Fibroblast of skin of right biceps (primary cell): ENCODE measurements at places on chromosomes 5 and 9.

GRCh38 chr9:117720066-117720465 is 15.9 kb downstream of the TLR4 start:
- DNase-seq: no peak

- no peak for DNase-seq
Measured at GRCh38 chr9:37997636-37998374, 71.2 kb downstream of the SHB start.

- DNase-seq: peak; percentile 84
Measured at GRCh38 chr5:107555425-107556090, 115.2 kb downstream of the EFNA5 start.

DNA sequence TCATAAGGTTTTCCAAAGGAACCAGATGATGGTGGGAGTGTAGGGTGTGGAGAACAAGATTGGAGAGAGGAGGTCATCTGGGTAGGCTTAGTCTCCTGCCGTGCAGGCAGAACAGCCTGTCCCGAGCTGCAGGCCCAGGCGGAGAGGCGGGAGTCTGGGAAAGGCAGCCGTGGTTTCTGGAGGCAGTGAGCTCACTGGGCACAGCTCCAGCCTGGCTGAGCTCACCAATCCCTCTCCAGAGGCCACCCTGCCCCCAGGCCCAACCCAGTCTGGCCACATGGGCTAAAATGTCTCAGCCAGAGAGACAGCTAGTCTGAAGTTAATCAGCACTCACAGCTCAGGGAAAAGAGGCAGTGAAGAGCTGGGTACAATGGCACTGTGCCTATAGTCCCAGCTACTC is 12.3 kb downstream of the P4HA2 start:
- peak; percentile 97 for DNase-seq

- DNase-seq: peak; percentile 52
Measured at GRCh38 chr5:103510851-103511553, 51.6 kb downstream of the NUDT12 start.

DNA sequence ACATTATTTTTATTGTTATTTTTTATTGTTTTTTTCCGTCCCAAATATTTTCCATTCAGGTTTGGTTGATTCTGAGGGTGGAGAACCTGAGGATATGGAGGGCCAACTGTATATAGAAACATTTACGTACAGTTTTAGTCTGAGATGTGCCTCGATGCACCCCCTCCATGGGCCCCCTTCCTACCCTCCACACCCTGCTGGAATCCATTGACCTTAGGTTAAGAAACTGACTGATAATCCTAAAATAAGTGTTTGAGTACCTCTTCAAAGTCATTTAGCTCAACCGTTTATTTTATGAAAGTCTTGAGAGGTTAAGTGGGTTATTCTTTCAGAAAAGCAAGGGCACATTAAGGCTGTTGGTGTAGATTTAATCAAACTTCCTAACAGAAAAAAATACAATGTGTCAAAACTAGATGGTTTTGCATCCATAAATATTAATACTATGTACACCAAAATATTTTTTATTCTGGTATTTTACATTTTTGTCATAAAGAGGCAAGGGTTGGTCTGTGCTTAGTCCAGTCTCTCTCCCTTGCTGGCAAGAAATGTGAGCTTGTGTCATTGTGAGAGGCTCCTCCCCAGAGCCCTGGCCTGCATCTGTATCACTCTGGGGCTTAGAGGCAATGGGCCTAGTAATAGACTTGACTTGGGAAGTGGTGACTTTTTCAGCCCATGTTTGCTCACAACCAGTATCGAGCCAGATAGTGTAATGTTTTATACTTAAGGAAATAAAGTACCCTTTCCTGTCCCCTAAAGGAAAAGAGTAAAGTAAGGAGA is 15.7 kb downstream of the MTRR start:
- DNase-seq: no peak

DNA sequence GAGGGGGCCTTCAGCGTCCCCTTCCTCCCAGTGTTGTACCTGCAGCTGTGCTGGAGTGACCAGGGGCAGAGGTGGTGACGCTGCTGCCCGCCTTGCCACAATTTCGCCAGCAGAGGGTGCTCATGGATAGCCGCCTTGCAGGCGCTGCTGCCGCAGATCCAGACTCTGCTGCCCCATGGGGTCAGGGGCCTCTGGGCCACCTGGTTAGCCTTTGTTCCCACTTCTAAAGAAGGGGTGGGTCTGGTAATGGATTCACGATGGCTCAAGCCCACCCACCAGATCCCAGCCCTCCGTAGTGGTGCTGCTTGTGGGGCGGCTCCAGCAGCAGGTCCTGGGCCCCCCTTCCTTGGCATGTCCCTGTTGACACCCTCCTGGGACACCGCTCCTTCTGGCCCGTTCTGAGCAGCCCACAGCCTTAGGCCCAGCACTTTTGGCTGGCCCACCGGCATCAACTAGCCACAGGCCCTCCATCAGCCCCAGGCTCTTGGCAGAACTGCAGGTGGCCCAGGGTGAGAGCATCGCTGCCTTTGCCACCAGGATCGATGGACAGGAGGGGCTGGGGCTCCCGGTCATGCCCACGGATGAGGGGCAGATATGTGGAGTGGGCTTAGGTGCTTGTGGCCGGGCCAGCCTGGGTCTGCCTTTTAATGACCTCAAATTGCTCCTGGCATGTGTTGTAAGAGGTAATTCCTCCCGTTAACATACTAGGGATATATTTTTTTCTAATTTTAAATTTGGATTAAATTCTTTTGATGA is 57.2 kb downstream of the COL5A1 start:
- DNase-seq: peak; percentile 36

DNA sequence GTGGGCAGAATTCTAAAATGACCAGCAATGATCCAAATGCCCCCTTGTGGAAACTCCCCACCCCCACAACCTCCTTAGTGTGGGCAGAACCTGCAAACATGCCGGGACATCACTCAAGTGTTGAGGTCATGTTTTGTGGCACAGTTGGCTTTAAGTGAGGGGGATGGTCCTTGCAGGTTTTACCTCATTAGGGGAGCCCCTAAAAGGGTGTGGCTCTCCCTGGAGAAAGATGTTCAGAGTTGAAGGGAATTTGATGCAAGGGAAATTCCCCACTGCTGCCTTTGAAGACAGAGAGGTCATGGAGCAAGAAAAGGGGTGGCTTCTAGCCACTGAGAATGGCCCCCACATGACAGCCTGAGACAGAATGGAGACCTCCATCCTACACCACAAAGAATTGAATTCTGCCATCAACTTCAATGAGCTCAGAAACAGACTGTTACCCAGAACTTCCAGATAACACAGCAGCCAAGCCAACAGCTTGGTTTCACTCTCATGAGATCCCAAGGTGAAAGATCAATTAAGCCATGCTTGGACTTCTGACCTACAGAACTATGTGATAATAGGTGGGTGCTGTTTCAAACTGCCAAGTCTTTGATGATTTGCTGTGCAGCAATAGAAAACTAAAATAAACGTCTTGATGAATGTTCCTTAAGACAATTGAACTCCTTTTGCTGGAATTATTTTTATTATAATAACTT is 103.4 kb downstream of the MED10 start:
- DNase-seq: no peak
